ENCODE measurements at places on chromosomes 7 and 10.
A peak's percentile ranks its signal among the peaks of the same experiment; 100 is the strongest.

DNA sequence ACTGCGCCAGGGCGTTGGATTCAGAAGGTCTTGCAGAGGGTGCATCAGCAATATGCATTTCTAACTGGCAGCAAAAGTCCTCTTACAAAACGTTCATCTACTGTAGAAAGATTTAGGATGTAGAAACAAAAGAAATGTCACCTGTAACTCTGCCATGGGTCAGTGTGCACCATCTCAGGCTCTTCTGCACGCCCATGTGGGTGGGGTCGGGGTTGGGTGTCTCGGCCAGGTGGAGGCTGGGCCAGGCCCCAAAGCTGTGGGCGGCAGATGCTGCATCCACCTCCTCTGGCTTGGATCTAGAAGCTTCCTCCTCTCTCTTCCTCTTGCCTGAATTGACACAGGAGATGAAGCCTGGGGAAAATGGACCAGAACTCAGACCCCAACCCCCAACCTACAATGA is 111.3 kb upstream of the PPP2R2D start:
- DNase-seq: no peak

GRCh38 chr10:104350127-104350635 is 3.5 kb upstream of the CFAP58 start:
- peak; percentile 77 for DNase-seq

GRCh38 chr10:74502963-74503608 is 323.3 kb upstream of the KAT6B start:
- no peak for DNase-seq

- DNase-seq: peak; percentile 82
Measured at GRCh38 chr7:70693686-70694433, 438.1 kb upstream of the GALNT17 start.

DNA sequence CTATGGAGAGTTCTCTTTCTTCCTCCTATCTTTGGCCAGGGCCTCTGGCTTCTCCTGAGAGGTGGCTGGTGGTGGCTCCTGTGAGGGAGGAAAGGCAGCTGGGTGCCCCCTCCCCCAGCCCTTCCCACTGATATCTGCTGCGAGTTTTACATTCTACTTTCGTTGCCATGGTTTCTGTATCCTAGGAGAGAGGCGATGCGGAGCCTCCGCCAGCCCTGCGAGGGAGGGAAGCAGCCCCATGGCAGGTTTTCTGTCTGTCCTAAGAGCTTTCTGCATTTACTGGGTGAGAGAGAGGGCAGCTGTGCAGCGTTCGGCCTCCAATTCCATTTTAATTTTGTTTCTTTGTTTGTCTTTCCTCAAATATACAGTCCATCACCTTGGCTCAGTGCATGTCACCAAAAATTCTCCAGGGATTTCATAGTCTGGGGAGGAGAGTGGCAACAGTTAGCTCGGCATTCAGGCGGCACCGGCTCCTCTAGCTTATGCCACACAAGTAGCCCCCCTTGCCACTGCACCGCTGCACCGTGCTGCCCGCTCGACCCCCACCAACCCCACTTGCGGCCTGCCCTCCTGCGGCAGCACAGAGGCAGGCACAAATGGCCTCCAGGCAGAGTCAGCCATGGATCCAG is 20.4 kb downstream of the DNAJB12 start:
- peak; percentile 94 for DNase-seq

DNA sequence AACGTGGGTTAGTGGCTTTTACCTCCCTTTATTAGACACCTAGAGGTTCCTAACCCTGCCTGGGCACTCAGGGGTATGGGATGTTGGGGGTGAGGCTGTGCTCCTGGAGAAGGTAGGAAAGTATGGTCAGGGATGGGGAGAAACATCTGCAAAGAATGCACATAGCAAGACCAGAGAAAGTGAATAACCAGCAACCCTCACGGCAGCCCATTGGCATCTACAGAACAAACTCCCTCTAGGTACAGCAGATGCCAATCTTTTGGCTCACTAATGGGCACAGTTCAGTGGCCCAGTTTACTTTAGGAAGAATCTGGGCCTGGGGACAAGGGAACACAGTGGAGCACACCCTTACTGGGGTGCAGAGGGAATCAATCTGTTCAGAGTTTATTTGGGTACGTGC is 143.9 kb downstream of the JAZF1 start:
- DNase-seq: no peak

DNA sequence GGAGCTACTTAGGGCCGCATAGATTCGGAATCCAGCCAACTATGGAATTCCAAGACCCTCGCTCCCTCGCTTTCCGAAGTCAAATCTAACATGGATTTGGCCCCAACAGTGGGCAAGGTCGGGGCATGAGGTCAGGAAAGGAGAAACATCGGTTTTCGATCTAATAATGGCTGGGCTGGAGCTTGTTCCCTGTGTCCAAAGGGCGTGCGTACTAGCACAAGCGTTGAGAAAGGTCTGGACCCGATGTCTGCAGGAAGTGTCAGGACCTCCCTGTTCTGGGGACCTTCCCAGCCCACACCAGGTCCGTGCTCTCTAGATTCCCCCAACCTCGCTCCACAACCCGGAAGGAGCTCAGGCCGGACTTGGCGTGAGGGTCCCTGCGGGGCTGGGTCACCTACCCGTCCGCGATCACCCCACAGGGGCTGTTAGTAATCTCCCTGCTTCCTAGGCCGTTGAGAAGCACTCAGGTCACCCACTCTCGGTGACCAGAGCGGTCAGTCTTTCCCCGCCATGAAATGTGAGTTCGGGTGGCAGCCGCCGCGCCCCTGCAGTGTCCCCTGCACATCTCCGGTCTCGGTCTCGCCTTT is 4.8 kb downstream of the FEZF1 start:
- DNase-seq: no peak

DNA sequence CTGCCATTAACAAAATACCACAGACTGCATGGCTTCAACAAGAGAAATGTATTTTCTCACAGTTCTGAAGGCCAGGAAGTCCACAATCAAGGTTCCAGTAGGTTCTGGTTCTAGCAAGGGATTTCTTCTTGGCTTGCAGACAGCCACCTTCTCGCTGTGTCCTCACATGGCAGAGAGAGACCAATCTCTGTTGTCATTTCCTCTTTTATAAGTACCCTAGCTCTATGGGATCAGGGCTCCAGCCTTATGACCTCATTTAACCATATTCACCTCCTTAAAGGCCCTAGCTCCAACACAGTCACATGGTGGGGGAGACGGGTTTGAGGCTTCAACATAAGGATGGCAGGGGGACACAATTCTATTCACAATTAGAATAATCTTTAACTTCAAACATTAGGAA is 23.6 kb downstream of the ABI1 start:
- no peak for DNase-seq

- no peak for DNase-seq
Measured at GRCh38 chr7:113806633-113807327, 112.0 kb downstream of the PPP1R3A start.

DNA sequence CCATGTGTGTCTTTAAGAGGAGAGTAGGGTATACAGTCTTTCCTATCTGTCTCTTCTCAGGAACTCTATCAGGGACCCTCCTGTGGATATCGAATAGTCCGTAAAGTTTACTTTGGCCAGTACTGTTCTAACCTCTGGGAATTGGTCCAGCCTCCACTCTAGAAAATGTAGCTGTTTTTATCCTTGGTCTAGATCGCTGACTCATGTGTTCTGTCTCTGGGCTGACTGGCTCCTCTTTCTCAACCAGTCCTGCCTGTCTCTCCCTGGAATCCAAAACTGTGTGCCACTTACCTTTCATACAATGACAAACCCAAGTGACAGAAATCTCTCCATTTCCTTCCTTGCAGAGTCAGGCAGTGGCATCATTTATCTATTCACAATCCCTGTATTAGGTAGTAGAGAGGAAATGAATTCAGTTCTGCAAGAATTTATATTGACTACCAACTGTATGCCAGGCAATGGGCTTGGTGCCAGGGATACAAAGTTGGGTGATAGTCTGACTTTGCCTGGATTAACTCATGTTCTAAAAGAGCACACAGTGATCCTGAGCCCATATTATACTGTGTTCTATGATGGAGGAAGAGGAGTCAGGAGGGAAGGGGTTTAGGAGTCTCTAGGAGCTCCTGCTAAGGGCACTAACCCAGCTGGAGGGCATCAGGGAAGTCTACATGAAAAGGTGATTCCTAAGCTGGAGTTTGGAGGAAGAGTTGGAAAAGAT is 232.7 kb downstream of the LRMDA start:
- DNase-seq: no peak

DNA sequence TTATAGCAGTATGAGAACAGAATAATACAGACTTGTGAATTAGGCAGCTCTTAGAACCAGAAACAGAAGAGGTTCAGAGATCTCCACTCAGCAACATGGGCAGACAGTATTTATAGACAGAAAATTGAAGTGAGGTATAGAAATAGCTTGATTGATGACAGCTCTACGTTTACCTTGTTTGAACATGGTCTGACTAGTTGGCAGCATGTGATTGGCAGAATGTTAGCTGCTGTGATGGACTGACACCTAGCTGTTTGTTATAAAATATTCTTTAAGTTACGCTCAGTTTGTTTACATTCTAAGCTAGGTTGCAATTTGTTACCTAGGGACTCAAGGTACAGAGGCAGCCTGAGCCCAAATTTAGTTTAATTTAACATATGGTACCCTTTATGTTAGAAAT is 73.7 kb upstream of the TMEM229A start:
- DNase-seq: peak; percentile 18

- peak; percentile 3 for DNase-seq
Measured at GRCh38 chr10:101775273-101776160, at the start of gene FGF8. Gene FGF8, minus strand, starts transcription at chr10:101776114. Its CDS starts 214 bp downstream, at chr10:101775900.

DNA sequence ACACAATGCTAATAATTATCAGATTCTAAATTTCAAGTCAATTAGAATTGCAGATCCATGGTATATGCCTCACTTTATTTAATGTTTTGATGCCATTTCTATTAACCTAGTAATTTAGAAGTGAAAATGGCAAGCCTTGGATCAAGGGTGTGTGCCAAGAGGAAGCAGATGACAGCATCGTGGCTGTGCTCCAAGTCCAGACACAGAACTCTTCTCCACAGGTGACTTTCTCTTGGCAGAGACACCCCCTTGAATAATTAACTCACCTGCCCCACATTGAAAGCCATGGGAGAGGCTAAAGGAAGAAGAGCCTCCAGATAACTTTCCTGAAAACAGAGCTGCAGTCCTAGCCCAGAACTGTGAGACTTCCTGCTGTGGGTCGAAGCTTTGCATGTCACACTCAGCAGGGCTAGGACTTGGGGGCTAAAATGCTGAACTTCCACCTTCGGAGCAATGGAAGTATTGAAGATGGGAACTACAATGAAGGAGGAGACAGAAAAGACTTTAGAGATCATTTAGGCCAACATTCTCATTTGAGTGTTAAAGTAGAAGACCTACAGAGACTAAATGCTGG is 996 bp upstream of the C10orf90 start:
- DNase-seq: no peak

DNA sequence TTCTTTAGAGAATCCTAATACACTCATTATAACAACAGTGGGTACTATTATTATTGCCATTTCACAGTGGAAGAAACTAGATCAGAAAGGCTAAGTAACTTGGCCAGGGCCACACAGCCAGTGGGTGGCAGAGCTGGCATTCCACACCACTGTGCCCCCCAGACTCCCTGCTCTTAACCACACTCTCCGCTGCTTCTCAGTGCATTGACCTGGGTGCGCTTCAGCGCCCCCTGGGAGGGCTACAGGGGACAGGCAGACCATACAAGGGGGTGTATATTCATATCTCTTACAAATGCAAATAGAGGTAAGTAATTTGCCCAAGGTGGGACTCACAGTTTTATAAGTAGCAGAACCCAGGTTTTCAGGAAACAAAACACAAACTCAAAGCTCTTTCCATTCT is 77.0 kb upstream of the NMT2 start:
- DNase-seq: no peak

- no peak for DNase-seq
Measured at GRCh38 chr7:142862786-142863400, 8.0 kb downstream of the EPHB6 start.

GRCh38 chr10:7157091-7157490 is 253.7 kb downstream of the SFMBT2 start:
- no peak for DNase-seq

- DNase-seq: no peak
Measured at GRCh38 chr10:2618690-2619089, 448.7 kb upstream of the PFKP start.

All from NCI-H1417 (cell line).